ENCODE measurements at places on chromosomes 1 and 21.

GRCh38 chr1:43129426-43129825 lies 42.7 kb downstream of the EBNA1BP2 start:
- no peak for DNase-seq

DNA sequence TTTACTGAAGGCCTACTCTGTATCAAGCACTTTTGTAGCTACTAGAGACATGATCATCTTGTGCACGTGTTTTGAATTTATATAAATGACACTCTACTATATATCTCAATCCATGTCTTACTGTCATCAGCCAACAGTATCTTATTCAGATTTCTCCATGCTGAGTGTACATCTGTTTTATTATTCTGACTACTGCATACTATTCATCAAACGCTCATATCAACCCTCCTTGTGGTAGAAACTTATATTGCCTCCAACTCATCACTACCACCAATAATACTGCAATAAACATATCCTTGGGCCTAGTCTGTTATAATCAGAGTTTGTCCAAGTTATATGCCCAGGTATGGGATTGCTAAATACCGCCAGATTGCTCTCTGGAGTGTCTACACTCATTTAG lies 81.6 kb upstream of the IRF2BP2 start:
- DNase-seq, result no peak

- DNase-seq, result no peak
Observed at GRCh38 chr1:15577691-15578090, 7.2 kb downstream of the AGMAT start.

DNA sequence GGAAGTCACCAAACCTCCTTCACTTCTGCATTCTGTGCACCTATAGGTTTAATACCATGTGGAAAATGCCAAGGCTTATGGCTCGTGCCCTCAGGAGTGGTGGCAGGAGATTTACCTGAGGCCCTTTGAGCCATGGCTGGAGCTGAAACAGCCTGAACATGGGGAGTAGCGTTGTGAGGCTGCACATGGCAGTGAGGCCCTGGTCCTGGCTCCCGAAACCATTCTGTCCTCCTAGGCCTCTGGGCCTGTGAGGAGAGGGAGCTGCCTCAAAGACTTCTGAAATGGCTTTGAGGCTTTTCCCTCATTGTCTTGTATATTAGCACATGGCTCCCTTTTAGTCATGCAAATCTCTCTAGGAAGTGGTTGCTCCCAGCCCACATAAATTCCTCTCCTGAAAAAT lies 20.6 kb downstream of the PTGFR start:
- DNase-seq, result no peak

DNA sequence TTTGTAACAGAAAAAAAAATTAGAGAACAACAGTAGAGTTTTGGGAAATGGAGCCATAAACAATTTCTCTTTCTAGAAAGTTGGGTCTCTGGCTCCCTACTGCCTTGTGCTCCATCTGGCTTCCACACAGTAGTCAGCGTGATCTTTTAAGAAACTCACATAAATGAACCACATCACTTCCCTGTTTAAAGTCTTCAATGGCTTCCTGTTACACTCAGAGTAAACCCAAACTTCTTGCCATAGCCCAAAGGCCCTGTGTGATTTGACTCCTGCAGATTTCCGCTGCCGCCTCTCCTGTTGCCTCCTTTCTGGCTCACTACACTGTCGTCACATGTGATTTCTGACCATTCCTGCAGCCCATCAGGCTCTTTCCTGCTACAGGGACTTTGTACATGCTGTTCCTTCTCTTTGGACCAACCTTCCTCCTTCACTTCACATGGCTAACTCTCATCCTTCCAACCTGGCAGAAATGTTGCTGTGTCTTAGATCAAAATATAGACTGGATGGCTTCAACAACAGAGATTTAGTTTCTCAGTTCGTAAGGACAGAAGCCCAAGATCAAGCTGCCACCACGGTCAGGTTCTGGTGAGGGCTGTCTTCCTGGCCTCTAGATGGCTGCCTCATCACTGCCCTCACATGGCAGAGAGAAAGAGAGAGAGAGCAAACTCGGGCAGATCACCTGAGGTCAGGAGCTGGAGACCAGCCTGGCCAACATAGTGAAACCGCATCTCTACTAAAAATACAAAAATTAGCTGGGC lies 34.0 kb downstream of the OPRD1 start:
- no peak for DNase-seq

DNA sequence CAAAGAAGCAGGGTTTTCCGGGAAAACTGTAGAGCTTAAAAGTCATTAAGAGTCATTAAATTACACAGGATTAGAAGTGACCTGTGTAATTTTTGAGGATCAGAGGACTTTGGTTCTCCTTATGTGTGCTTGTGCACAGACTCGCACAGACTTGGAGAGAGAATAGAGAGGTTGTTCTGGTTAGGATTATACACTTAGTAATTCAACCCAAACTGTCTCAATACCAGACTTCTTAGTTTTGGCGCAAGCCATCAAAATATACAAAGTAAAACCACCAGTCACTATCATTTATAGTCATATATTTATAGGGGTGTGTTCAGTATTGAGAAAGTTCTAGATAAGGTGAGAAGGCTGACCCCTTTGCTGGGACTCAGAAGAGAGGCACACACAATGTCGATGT lies 112.3 kb downstream of the HLX start:
- no peak for DNase-seq

DNA sequence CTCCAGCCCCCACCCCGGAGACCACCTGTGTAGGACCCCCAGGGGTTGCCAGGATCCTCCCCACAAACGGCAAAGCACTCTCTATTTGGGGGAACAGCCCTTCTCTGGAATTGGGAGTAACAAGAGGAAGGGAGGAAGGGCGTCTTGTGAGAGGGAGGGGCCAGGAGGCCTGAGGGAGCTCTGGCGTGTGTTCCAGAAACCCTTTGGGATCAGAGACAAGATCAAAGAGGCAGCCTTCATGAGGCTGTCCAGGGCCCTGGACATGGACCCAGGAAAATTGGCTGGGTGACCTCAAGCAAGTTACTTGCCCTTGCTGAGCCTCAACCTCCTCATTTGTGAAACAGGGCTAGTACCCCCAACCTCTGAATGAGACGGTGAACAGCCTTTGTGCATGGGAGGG lies 18.1 kb upstream of the ECE1 start:
- DNase-seq, result no peak

DNA sequence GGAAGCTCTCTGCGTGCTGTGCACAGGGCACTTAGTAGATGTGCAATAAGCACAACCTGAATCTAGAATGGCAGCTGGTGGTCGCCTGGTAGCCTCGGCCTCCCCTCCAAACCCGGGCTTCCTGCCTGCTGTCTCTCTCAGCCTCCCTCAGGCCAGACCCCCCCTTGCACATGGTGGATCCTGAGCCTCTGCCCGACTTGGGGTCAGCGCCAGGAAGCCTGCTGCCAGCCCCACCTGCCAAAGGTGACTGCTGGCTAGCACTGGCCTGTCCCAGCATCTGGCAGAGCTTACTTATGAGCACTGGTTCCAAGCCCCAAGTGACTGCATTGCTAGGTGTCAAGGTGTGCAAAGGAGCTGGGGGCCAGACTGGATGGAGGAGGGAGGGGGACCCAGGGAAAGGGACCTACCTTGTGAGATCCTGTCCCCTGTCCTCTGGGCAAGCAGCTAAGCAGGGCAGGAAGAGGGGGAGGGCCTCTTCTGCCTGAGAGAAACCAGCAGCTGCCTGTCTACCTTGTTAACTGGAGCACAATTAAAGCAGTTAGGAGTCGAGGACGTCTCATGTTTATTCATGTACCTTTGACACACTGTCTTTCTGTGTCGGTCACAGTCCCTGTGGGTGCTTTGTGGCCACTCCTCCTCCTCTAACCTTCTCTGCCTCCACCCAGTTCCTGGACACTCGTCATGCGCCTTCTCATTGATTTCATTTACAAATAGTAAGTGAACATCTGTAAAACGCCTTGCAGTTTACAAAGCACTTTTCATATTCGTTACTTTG lies 100.9 kb downstream of the DDX20 start:
- DNase-seq, result no peak

GRCh38 chr1:115951560-115951959 lies 24.8 kb upstream of the SLC22A15 start:
- DNase-seq, result no peak

DNA sequence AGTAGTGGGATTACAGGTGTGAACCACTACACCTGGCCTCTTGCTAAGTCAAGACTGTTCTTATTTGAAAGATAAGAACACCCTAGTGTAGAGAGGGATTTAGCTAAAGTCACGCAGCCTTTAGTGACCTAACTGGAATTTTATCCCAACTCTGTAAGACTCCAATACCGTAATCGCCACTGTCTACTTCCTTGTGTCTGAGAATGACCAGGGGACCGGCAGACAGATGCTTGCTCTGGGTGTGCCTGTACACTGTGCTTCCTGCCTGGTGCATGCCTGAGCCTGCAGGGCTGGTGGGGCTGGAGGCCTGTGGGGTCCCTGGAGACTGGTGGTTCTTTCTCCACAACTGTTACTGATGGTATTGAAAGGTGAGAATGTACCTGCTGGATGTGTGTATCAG lies 15.3 kb downstream of the MFSD2A start:
- no peak for DNase-seq

DNA sequence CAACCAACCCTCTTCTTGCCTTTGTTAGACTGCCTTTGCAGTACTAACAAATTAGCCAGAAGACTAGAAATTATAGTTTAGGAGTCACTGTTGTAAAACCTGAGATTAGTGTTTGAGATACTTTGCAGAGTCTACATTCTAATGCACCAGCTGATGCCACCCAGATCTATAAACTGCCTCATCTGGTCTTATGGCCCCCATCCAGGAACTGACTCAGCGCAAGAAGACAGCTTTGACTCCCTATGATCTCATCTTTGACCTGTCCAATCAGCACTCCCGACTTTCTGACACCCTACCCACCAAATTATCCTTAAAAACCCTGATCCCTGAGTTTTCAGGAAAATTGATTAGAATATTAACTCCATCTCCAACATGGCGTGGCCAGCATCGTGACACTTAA lies 334.6 kb downstream of the RGS7 start:
- DNase-seq, result no peak
